ENCODE measurements at places on chromosomes 7 and 10.

- no peak for DNase-seq
Measured at GRCh38 chr10:57955076-57955475, 312.6 kb downstream of the IPMK start.

- DNase-seq: no peak
Measured at GRCh38 chr7:73340514-73340913, 12.6 kb downstream of the FKBP6 start.

DNA sequence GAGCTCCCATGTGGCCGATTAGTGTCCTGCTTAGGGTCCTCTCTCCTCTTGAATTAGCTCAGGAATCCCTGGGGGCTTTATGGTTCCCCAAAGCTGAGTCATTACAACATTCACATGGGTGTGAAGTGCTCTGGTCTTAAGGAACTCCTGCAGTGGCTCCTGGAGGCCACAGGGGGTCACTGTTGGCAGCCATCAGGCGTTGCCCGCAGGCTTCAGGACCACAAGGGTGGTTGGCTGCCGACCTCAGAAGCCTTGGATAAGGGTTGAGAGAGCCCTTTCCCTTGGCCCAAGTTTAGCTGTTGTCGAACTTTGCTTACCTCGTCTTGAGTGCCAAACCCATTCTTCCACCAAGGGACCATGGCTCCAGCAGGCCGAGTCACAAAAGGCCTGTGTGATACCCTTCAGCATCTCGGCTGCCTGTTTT, 61.7 kb downstream of the SH2D4B start:
- peak; percentile 53 for DNase-seq

DNA sequence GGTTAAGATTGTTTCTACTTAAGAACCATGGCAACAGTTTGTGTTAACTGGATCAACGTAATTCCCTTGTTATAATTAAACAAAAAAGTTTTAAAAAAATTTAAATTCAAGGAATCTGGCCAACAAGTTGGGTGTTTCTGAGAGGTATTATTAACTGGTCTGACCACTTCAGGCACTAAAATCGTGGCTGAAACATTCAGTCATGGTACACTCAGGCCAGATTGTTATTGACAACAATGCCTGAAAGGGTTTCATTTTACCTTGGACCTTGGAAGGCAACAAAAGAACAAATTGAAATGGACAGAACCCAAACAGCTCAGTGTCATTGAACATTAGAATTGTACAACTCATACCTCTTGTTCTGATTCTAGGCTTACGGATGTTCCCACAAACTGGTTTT, 103.3 kb upstream of the ARMC3 start:
- DNase-seq: no peak

DNA sequence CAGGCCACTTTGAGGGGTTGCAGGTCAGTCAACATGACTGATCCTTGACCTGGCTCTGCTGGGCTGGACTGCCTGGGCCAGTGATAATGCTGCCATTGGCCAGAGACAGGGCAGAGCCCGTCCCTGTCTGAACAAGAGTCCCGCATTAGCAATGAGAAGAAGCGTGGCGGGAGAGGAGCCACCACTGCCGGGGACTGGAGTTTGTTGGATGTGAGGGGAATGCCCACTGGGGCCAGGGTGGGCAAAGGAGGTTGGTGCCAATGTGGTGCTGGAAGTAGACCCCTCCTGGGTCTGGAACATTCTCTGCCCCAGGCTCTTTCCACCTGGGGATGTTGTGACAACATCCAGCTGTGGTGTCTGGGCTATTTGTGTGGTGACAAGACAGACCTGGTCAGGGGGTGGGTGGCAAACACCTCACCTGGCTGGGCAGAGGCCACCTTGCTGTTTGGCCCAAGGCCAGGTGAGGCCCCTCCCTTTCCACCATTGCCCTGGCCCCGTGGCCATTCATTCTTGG, 7.6 kb downstream of the SAP25 start:
- DNase-seq: no peak

- DNase-seq: peak; percentile 18
Measured at GRCh38 chr7:124764847-124765400, 668 bp downstream of the GPR37 start.

DNA sequence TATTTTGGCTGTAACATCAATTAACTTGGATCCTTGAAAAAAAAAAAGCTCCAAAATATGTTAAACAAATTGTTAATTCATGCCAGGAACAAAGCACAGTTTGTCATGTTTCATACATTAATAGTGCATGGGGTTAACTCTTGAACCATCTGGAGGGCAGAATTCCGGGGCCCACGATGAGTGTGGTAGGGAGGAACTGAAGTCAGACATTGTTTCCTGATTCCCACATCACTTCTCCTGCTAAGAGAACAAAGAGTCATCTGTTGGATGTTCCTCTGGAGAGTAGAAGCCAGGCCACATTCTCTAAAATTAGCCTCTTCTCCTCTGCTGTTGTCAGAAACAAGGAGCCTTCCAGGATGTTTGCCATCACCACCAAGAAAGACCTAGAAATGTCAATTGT, 54.6 kb downstream of the TMEM178B start:
- DNase-seq: no peak

- no peak for DNase-seq
Measured at GRCh38 chr10:118870467-118871243, 115.9 kb upstream of the CACUL1 start.

DNA sequence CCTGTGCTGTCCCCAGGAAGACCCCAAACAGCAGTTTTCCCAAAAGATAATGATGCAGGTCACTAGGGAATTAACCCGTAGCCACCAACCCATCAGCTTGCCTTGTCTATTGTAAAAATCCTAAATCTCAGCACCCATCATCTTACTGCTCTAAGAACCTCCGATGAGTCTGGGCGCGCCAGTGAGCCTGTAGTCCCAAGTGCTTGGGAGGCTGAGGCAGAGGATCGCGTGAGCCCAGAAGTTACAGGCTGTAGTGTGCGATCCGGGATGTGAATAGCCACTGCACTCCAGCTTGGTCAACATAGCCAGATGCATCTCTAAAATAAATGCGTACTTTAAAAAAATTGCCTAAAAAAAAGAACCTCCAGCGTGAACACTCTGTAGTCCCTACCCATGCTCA, 951 bp downstream of the AS3MT start:
- DNase-seq: no peak
